ENCODE measurements at places on chromosomes 7 and 10.
A peak's percentile ranks its signal among the peaks of the same experiment; 100 is the strongest.

- peak; percentile 21 for DNase-seq
Observed at GRCh38 chr10:97499561-97500296, 1.0 kb downstream of the UBTD1 start.

- no peak for DNase-seq
Observed at GRCh38 chr10:12503311-12503710, 154.0 kb downstream of the CAMK1D start.

DNA sequence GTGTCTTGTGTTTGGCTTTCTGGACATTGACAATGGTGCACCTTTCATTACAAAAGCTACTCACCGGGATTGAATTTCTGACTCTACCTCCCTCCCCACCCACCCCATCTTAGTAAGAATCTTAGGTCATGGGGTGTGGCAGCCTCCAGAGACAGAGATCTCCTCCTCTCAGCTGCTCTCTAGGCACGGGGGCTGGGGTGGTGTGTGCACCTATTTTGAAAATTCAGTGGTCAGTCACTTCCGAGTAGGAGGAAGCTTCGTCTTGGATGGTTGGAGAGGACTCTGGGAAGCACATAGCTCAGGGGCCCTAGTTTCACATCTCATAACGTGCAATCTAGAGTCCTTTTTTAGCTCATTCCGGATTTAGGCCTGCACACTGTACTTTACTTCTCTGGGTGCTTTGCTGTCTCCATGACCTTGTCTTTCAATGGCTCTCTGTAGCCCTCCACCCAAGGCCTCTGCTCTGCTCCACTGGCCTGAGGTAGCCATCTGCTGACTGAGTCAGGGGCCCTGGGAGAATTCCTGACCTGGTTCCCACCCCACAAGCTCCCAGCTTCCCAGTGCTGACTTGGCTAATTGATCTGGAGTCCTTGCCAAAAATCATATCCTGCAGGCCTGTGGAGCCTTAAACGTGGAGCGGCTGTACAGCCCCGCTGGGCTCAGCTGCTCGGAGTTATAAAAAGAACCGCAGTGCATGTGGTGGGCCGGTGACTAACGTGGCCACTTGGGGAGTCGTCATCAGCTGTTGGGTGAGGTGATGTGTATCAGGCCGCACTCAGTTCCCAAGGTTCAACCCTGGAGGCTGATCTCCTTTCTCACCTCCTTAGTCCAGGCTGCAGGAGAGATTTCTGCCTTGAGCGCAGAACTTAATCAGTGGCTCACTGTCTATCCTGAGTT, 19.3 kb upstream of the ADAMTS14 start:
- no peak for DNase-seq

GRCh38 chr10:79181227-79181626, 112.5 kb downstream of the ZMIZ1 start:
- DNase-seq: no peak

DNA sequence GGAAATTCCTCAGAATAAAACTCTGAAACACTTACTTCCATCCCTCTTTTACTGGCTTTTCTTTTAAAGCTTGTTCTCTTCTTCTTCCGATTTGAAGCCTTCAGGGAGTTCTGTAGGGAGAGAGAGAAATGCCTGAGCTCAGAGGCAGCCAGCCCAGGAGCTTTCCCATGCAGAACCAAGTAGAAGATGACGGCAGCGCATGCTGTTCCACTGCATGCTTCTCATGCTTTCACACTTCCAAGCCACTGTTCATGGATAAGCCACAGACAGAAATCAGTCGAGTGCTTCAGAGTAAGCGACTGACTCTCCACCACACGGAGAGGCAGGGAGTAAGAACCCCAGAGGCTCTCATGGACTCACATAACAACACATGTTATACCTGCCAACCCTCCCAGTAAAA, 237.3 kb downstream of the DGKI start:
- no peak for DNase-seq

GRCh38 chr10:63866747-63867140, 345.5 kb downstream of the REEP3 start:
- DNase-seq: no peak

GRCh38 chr10:18607503-18608378, 43.6 kb downstream of the NSUN6 start:
- DNase-seq: no peak

GRCh38 chr7:107573537-107573936, 6.5 kb upstream of the BCAP29 start:
- no peak for DNase-seq

Measured in naive thymus-derived CD8-positive, alpha-beta T cell (primary cell).